ENCODE measurements at places on chromosomes 6 and 20.

DNA sequence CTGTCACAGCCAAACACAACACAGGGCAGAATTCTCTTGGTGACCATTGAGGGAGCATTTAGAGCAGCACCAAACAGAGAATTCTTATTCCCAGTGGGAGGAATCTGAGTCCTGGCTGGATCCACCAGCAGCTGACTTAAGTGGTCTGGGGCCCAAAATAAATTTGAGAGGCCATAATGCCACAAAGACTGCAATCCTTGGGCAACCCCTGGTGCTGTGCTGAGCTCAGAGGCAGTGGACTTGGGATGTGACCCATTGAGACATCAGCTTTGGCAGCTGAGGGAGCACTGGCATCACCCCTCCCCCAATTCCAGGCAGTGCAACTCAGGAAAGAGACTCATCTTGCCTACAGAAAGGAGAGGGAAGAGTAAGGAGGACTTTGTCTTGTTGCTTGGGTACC lies 48.6 kb upstream of the THBS2 start:
- ATAC-seq = no peak

DNA sequence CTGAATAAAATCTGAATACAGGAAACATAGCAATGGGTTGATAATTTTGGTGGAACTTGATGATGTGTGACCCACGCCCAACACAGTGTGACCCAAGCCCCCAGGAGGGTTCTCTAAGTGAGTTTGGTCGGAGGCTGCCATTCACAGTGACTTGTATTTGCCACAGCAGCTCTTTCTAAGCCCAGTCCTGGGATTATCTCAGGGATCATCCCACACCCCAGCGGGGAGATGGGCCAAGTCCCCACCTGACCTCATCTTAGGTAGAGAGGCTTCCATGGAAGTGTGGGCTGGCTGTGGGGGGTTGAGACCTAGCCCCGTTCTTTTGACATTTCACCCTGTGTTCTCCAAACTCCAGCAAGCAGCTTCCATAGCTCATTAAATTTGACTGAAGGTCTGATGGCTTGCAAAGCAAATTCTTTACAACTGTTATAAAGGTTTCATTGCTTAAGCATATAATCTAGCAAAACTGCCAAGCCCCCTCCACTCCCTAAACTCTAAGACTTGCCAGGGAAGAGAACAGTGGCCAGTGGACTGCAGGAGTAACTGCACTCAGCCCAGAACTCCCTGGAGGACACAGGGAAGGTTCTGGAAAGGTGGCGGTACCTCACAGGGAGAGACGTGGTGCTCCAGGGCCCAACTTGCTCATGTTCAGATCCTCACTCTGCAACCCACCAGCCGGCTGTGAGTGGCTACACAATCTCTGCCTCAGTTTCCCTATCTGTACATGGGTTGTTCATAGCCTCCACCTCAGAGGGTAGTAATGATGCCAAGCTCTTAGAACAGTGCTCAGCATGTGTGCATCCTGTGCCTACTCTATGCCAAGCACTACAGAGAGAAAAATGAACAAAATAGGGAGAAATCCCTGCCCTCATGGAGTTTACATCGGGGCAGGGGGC lies 1.0 kb upstream of the PCK1 start:
- no peak for ATAC-seq

DNA sequence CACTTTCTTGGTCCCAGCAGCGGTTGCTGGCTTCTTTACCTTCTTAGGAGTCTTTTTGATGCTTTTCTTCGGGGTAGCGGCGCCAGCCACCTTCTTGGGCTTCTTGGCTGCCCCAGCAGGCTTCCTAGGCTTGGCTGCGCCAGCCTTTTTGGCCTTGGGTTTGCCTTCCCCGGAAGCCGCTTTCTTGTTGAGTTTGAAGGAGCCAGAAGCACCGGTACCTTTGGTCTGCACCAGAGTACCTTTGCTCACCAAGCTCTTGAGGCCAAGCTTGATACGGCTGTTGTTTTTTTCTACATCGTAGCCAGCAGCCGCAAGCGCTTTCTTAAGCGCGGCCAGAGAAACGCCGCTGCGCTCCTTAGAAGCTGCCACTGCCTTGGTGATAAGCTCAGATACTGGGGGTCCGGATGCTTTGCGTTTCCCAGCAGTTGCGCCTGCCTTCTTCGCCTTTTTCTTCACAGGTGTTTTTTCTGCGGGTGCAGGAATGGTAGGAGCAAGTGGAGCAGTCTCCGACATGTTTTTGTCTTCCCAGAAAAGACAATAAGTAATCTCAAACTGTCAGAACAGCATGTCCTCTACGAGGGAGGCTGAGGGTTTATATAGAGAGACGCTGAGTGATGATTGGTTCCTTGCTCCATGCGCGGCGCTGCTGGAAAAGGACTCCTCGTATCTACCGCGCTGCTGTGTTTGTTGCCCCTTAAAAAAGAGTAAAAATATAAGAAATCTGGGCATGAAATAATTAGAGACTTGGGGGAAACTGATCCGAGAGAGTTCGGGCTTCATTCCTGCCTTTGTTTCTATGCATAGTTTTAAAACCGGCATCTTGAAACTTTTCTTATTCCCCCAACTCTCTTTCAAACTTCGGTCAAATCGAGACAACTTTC lies 130.3 kb upstream of the BTN3A2 start:
- peak; percentile 87 for ATAC-seq

- ATAC-seq = no peak
Observed at GRCh38 chr6:85568411-85568810, 25.2 kb downstream of the SNX14 start.

GRCh38 chr6:154239392-154239791 lies 117.2 kb downstream of the IPCEF1 start:
- ATAC-seq = no peak

DNA sequence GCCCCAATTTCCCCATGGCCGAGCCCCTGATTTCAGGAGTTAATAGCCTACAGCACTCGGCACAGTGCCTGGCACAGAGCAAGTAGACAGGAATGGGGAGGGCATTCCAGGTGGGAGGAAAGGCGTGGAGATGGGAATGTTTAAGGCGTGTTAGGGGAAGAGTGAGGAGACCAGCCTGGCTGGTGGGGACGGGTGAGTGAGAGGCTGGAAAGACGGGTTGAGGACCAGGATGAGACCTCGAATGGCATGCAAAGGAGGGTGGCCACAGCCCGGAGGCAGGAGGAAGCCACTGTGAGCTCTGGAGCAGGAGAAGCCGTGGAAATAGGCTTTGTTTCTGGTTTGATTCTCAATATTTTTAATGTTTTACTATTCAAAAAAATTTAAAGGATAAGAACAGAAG lies 49.5 kb downstream of the CEBPB start:
- no peak for ATAC-seq

DNA sequence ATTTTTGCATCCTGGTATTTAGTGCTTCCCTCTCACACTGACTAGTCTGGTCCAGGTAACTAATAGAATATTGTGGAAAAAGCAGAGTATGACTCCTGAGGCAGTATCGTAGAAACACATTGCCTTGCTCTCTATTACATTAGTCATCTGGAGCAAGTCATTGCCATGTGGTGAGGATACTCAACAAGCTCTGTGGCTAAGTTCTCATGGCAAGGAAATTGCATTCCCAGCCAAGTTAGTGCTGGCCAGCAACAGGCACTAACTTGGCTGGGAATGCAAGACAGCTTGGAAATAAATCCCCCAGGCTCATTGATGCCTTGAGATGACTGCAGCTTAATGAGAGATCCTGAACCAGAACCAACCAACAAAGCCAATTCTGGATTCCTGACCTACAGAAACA lies 39.7 kb upstream of the HTR1B start:
- no peak for ATAC-seq

DNA sequence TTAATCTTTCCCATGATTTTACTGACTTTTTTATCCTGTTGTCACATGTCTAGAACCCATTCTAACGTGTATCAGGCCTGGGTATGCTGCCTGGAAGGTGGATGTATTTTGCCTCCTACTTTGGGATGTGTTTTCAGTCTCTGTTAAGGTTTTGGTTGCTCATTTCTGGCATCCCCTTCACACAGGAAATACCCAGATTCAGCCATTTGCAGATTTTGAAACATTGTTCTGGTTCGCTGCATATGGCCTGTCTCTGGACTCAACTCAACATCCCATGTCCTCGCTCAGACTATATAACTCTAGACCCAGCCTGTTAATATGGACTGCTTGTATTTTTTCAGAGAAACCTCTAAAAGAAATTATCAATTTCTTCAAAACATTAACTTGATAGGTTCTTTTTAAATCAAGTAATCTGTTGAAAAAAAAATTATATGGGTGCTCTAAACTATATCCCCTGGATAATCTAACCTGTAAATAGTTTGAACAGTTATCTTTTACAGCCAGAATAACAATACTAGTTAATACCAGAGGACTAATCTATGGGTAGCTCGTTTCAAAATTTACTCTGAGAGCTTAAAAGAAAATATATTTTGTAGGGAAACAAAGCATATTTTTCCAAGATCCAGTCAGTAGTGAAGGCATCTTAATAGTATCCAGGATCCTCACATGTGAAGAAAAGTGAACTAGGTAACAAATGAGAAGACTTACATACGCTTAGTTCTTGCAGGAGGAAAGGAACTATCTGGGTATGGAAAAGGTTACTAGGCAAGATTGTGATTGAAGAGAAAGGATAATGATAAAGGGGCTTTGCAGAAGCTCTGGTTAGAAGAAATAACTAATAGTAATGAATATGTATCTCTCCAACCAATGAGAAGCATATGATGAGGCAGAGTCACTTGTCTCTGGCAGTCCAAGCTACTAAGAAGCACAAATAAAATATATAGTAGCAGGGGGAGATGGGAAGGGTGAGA lies 23.4 kb upstream of the HLA-DQB1 start:
- ATAC-seq = peak; percentile 62

DNA sequence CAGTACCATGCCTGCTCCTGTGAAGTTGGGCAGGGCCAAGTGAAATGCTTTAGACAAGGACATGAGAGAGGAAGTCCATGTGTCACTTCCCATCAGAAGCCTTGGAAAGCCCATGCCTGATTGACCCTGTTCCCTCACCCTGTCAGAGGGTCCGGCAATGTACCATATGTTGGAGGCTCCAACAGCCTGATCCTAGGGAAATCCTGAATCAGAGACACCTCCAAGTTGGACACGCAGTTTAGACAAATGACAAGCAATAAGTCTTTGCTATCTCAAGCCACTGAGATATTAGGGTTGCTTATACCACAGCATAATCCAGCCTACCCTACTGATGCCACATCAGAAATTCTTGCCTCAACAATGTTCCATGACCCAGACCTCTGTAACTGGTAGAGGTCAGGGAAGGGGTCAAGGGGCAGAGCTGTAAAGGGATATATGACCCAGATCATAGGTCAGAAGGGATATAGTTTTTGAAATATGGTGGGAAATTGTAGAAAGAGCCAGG lies 174.8 kb downstream of the HACE1 start:
- no peak for ATAC-seq

DNA sequence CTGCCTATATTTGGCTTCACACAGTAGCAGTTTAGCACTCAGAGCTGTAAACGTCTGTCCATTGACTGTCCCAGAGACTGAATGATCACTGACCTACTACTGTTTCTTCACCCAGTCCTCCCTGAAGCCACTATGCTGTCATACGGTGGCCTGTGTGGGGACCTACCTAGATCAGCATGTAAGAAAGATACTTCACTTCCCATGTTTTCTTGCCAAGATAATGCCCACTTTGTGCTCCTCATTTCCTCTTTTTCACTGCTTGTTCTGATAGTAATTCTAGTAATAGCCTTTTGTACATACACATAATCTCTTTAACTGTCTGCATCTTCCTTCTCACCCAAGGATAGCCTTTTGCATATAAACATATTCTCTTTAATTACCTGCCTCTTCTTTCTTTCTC lies 109.9 kb upstream of the TIAM2 start:
- no peak for ATAC-seq

DNA sequence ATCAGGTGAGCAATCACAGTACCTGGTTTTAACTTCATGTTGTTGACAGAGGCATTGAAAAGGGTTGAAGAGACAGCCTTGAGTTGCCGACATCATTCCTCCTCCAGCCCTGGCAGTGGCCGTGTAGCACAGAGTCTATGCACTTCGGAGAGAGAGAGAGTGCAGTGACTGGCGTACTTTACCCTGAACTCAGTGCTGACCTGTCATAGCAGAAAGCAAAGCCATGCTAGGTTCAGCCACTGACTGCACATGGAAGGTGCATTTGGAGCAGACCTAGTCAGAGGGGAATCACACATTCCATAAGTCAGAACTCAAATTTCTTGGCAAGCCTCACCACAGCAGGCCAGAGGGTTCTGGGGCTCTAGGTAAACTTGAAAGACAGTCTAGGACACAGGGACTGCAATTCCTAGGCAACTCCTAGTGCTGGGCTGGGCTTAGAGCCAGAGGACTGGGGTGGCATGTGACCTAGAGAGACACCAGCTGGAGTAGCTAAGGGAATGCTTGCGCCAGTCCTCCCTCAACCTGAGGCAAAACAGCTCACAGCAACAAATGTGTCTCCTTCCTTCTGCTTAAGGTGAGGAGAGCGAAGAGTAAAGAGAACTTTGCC lies 69.1 kb downstream of the ELOVL4 start:
- ATAC-seq = peak; percentile 22

DNA sequence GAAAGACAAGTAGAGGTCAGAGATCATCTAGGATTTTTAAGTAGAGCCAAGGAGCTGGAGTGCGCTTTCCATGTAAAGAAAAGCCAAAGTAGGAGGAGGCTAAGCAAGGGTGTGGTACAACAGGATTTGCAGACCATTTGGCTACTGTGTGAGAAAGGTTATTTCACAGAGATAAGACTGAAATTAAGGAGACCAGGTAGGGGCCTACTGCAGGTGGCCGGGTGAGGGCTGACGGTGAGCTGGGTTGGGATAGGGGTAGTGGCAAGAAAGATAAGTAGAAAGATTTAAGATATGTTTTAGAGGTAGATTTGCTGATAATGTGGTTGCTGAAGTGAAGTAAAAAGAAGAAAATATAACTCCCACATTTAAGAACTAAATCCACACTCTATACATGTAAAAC lies 3.8 kb downstream of the BLOC1S5 start:
- ATAC-seq = no peak

GRCh38 chr20:63695424-63696305 lies 787 bp upstream of the TNFRSF6B start:
- no peak for ATAC-seq

GRCh38 chr6:68086199-68086598 lies 548.9 kb upstream of the ADGRB3 start:
- no peak for ATAC-seq

DNA sequence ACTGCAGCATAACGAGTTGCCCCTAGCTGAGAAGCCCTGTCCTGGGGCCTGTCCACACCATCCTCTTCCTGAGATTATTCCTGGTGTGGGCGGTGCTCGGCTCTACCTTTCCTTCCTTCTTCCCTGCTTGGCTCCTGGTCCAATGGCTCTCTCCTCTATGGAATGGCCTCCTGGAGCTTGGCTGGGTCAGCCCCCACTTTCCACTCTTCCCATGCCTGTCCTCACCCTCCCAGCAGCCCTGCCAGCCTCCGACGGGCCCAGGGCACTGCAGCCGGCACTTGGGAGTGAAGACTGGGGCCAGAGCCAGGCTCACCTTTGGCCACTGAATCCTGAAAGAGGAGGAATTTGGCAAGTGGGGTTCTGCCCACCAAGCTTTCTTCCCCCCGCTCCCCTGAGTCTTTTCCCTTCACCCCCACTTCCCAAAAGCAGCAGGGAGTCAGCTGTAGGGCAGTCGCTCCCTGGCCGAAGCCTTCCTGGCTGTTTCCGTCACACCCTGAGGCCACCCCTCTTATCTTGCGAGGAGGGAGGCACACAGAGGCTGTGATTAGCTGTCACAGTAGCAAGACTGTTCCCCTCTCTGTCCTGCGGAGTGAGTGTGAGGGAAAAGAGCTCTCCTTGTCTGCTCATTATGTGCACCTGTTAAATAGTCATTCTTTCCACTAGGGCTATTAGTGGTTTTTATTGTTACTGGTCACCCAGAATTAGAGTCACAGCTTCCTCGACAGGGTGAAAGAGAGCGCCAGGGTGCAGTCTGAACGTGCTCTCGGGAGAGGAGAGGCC lies 6.3 kb upstream of the CDSN start:
- ATAC-seq = no peak
